ENCODE measurements at places on chromosomes 6 and 20.

DNA sequence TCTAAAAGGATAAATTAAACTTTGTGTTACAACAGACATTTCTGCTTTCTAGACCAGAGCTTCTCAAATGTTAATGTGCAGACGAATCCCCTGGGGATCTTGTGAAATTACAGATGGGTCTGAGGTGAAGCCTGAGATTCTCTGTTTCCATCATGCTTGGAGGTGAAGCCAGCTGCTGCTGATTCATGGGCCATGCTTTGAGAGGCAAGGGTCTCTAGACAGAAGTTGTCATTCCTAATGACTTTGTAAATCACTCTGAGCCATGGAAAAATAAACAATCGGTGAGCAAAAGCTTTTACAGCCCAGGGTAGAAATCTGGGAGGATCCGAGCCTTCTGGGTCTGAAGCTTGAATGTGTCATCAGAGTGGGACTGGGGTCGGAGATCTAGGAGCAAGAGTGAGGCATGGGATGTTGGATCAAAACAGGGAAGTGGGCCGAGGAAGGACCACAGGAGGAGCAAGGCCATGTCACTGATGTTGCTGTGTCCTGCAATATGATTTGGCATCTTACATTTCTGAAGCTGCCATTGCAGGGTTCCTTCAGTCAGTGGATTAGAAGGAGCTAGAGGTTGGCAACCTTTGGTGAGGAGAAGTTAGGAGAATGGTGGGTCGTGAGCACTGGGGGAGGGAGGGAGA, 77.3 kb downstream of the TRMT11 start:
- no peak for DNase-seq

DNA sequence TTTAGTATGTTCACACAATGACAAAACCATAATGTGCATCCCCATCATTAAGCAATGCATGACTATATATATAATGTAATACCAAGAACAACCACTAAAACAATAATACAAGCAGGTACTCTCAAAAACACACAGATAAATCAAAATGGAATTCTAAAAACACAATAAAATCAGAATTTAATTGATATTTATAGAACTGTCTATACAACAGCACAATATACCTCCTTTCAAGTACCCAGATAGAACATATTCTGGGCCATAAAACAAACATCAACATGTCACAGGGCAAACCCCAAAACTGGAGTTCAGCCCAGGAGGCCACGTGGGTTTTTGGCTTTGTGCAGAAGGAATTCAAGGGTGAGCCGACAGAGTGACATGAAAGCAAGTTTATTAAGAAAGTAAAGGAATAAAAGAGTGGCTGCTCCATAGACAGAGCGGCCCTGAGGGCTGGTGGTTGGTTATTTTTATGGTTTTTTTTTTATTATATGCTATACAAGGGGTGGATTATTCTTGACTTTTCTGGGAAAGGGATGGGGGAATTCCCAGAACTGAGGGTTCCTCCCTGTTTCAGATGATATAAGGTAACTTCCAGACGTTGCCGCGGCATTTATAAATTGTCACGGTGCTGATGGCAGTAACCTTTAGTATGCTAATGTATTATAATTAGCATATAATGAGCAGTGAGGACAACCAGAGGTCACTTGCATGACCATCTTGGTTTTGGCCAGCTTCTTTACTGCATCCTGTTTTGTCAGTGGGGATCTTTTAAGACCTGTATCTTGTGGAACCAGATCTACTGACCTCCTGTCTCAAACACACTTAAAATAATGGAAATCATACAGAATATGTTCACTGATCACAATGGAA, 5.6 kb downstream of the RAB23 start:
- DNase-seq = no peak

GRCh38 chr6:112049026-112049799, 4.7 kb upstream of the CCN6 start:
- DNase-seq = no peak

DNA sequence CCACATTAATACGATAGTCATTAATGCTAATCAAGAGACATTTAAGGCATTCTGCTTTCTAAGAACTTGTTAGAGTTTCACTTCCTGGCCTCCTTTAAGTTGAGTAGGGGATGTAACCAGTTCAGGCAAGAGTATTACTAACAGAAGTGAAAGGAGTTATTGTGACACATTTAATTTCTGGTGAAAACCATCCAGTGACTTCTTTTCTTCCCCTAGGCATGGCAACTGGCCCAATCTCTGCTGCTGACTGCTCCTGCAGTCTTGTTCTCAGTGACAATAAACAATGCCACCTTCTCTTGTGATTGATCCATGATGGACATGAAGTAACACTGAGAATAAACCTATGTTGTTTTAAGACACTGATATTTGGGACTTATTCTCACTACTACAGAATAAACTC, 130.9 kb upstream of the DEFB112 start:
- DNase-seq = no peak

GRCh38 chr6:139862311-139862710, 487.9 kb upstream of the CITED2 start:
- no peak for DNase-seq

DNA sequence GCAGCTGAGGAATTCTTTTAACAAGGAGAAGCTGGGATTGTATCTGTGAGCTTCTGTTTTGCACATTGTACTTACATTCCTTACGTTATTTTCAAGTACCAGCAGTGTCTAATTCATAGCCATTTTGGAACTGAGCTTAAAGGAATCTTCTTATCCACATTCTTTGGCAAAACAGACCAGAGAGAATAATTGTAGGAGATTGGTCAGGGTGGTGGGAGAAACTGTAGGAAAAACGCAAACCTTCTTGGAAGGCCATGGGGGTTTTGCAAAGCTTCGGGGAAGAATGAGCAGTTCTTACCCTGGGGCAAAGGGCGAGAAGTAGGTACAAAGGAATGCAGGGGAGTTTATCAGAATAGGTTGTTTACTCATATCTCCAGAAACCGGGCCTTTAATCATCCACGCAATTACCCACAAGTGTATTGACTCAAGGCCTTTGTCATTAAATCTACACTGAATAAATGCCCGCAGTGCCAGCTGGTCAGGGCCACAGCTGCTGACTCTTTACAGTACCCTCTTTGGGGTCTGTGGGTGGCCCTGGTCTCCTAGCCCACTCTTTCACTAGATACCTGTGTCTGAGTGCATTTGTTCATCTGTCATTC, 39.6 kb upstream of the SPTLC3 start:
- no peak for DNase-seq

GRCh38 chr6:154308986-154309385, 47.6 kb downstream of the IPCEF1 start:
- no peak for DNase-seq

DNA sequence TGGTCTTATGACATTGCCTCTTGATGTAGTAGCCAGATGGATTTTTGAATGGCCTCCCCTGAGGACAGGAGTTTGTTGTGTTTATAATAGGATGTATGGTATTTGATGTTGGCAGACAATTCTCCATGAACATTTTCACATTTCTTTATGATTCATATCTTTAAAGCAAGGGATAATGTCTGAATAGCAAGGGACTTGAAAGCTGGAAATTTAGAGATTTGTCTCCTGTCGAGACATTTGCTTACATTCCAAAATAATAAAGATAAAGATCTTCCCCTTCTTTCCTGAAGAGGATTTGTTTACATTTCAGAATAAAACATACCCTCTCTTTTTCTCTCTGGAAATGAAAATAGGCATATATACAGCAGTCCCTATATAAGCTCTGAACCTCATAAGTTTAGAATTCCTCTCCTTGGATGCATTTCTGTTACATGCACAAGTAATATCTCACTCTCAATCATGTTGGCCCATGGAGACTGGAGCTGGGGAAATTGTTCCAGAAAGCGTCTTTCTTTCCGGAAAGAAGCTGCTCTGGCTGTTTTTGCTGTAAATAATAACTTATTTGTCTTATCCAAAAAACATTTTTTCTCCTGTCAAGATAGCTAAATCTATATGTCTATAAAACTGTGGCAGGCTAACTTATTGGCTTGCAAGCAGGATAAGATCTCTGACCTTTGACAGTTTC, 42.5 kb upstream of the ASCC3 start:
- no peak for DNase-seq

GRCh38 chr20:53163486-53163885, 191.3 kb downstream of the TSHZ2 start:
- DNase-seq = no peak

DNA sequence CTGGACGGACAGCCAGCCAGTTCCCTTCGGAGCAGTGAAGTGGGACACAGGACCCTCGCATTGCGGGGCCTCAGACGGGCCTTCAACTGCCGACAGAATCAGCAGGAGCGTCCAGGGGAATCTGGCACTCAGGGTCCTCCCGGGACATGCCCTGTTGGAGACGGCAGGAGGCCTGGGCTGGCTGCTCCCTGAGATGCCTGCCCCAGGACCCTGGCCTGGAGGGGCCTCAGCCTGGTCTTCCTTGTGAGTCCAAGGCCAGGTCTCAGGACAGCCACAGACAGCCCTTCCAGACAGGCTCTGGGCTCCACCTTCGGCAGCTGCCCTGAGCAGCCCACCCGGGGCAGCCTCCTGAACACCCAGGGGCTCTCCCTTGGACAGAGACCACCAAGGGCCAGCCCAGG, 14.6 kb upstream of the HELZ2 start:
- DNase-seq = no peak

- no peak for DNase-seq
These were observed 80.4 kb downstream of the AK9 start for GRCh38 chr6:109610590-109610989.

GRCh38 chr20:36569847-36570429, 3.5 kb upstream of the TGIF2 start:
- no peak for DNase-seq

DNA sequence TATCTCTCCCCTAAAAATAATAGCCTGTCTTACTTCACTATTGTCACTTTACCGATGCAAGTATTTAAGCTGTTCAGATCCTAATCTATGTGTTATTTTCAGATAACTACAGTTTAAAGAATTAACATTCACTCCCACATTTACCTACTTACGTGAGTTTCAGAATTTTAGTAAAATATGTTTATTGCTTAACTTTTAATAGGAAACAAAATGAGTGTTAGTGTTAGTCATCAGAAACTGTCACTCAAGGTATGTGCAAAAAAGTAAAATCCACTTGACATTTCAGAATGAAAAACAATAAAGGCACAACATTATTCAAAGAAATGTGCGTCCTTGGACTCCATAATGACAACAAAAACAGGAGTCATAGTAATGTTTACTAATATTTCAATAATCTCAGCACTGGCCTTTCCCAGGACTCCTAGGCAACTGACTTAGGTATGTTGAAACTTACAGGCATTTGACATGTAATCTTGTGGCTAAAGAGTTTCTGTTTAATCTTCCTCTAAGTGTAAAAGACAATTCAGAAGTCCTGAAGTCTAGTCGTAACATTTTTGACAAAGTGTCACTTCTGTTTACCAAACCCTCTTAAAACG, 4.5 kb downstream of the ATXN1 start:
- DNase-seq = no peak

GRCh38 chr6:36491378-36491965, 48.7 kb downstream of the KCTD20 start:
- DNase-seq = no peak

DNA sequence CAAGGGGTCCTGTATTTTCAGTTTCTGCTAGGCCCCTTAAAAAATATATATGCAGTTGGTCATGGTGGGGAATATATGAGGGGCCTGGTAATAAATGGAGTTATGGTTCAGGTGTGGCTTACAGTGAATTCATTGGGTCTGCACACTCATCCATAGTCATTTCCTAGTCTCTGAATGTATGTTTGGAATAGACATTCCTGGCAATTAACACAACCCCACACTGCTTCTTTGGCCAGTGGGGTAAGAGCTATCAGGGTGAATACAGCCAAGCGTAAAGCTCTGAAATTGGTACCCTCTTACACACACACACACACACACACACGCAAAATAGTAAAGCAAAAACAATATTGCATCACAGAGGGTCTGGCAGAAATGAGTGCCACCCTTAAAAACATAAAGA, 56.5 kb downstream of the QRSL1 start:
- DNase-seq = no peak

GRCh38 chr6:146938266-146938665, 266.0 kb upstream of the STXBP5 start:
- DNase-seq = no peak

DNA sequence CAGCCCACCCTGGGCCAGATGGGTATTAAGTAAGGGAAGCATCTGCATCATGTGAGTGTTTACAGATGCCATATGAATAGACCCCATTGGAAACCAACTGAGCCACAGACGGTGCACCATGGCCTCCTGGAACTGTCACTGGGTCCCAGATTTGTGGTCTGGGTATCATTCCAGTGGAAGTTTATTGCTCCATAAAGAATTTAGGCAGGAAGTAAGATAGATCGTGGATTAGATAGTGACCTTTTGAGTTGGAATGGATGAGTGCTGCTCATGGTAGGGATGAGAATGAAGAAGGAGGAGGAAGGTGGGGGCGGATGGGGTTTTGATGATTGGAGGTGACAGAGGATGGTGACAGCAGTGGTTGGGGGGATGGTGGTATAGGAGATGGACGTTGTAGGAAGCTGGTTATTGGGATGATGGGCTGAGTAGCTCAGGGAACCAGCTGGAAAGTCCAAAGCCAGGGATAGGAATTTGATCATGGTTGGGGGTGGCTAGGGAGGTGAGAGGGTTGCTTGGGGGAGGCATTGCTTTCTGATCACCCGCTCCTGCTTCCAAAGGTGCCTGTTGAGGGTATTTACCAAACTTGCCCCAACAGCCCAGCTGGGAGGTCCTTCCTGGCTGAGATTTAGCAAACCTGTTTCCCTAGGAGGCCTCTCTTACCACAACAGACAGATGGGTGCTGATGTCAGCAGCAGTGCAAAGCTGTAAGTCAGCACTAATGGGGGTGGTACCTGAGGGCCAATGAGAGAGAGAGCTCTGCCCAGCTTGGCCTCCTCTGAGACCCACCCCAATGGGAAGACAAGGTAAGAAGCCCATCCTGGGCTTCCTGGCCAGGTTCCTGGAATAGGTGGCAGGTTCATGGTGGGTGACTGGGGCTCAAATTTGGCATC, 78.0 kb downstream of the VEGFA start:
- DNase-seq = no peak

GRCh38 chr20:53672484-53673129, 79.0 kb upstream of the ZNF217 start:
- no peak for DNase-seq

GRCh38 chr6:46618726-46619125, 33.9 kb downstream of the CYP39A1 start:
- no peak for DNase-seq

- DNase-seq = no peak
These were observed 67.9 kb upstream of the EYA4 start for GRCh38 chr6:133173276-133173675.

- no peak for DNase-seq
These were observed 484.0 kb upstream of the SOX4 start for GRCh38 chr6:21109391-21110178.

- DNase-seq = no peak
These were observed 76.8 kb downstream of the AKAP7 start for GRCh38 chr6:131212024-131212423.

- DNase-seq = no peak
These were observed 25.2 kb upstream of the TENT5A start for GRCh38 chr6:81777586-81778268.
